ENCODE measurements at places on chromosomes 4 and X.

GRCh38 chr4:134756421-134756820 is 554.8 kb upstream of the PABPC4L start:
- DNase-seq = no peak

GRCh38 chrX:140091125-140091886 is 126.0 kb upstream of the CXorf66 start:
- peak; percentile 37 for DNase-seq

- no peak for DNase-seq
These were observed 52.5 kb downstream of the SORCS2 start for GRCh38 chr4:7244751-7245320.

GRCh38 chr4:53786632-53787031 is 195.3 kb upstream of the LNX1 start:
- DNase-seq = no peak

GRCh38 chrX:115968436-115969252 is 201.9 kb upstream of the AGTR2 start:
- DNase-seq = peak; percentile 77

DNA sequence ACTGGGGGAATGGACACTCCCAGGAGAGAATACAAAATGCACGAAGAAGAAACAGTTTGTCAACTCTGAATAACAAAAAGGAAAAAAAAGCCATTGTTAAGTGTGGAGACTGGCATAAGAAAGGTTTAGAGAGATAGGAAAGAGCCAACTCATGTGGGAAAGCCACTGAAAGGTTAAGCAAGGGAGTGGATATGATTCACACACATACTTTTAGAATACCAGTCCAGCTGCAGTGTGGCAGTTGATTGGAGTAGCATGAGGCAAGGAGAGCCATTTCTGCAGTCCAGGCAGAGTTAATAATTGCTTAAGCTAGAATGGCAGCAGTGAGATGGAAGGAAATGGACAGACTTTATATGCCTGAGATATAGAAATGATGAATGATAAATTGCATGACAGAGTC is 36.9 kb upstream of the ADAD1 start:
- DNase-seq = peak; percentile 7

- no peak for DNase-seq
These were observed 62.3 kb downstream of the RFC1 start for GRCh38 chr4:39303871-39304270.

- no peak for DNase-seq
These were observed 6.5 kb downstream of the ZFYVE28 start for GRCh38 chr4:2411786-2412510.

- no peak for DNase-seq
These were observed 69.9 kb downstream of the TEX13A start for GRCh38 chrX:105150557-105150956.

DNA sequence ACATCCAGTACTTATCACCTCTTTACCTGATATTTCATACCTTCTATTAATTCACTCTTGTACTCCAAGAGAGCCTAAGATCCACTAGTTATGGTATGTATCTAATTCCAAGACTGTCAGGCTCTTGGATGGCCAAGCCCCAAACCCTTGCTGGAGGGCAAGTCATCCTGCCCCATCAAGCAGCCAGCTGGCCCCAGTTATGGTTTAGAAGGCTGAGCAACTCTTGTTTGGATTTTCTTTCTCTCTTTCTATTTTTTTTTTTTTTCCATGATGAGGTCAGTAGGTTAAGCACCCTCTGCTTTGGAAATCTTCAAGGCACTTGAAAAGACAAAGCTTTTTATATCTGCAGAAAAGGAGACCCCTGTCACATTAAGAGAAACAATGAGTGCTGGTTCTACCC is 10.9 kb upstream of the FGF16 start:
- no peak for DNase-seq

GRCh38 chr4:159308566-159309340 is 205.9 kb downstream of the RAPGEF2 start:
- no peak for DNase-seq

- no peak for DNase-seq
These were observed 5.3 kb downstream of the EDA2R start for GRCh38 chrX:66633541-66633940.

GRCh38 chrX:46715997-46716396 is 42.9 kb downstream of the SLC9A7 start:
- DNase-seq = no peak

DNA sequence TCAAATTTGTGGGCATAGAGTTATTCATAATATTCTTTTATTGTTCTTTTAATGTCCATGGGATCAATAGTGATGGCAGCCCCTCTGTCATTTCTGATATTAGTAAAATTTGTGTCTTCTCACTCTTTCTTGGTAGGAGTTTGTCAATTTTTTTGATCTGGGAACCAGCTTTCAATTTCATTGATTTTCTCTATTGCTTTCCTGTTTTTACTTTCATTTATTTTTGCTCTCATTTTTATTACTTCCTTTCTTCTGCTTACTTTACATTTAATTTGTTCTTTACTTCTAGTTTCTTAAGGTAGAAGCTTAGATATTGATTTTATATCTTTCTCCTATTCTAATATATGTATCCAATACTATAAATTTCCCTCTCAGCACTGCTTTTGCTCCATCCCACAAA is 40.7 kb downstream of the AWAT2 start:
- no peak for DNase-seq

GRCh38 chrX:38699121-38699520 is 102.1 kb upstream of the MID1IP1 start:
- DNase-seq = no peak

- no peak for DNase-seq
These were observed 53.2 kb downstream of the HMGB2 start for GRCh38 chr4:173280998-173281397.

- no peak for DNase-seq
These were observed 16.5 kb upstream of the GRIA3 start for GRCh38 chrX:123167621-123168020.

GRCh38 chr4:38669208-38669607 is 5.2 kb downstream of the KLF3 start:
- DNase-seq = no peak

GRCh38 chr4:98566361-98567008 is 91.9 kb downstream of the TSPAN5 start:
- DNase-seq = peak; percentile 24

DNA sequence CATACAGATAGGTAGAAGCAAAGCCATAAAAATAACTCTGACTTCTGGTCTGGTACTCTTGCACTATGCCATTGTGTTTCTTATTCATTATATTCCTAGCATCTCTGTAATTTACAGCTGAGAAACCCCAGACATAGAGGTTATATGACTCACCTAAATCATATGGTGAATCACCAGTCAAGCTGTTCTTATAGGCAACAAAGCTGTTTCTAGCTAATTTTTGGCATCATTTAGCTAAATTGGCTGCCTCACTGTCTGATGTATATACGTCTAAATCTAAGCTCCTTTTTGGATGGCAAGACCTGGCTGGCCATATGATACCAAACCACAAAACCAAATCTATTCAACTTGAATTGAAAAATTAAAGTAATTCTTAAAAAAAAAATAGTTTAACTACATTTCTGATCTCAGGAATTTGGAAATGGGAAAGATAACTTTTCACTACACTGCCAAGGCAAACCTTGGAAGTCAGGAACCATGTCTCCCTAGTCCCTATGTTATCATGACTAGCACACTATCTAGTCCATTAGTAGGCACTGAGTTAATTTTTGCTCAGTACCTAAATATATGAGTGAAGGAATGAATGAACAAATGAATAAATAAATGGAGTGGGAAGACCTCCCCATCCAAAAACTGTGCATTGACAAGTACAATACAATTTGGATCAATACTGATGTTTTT is 41.3 kb upstream of the STAG2 start:
- no peak for DNase-seq

DNA sequence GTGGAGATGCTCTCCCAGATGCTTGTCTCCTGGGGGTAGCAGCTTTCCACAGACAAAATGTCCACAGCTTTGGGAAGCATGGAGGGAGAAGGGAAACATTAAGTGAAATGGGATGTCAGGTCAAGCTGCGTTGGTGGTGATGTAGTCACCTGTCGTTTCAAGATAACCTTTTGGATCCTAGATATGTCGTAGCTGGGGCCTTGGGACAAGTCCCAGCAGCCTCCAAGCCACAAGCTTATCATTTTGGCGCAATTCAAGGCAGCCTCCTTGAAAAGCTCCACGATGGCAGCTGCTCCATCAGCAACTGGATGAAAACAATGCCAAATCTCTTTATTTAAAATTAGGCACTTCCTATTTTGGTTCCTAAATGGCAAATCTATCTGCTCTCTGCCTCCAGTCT is 52.0 kb downstream of the RTL9 start:
- DNase-seq = no peak

DNA sequence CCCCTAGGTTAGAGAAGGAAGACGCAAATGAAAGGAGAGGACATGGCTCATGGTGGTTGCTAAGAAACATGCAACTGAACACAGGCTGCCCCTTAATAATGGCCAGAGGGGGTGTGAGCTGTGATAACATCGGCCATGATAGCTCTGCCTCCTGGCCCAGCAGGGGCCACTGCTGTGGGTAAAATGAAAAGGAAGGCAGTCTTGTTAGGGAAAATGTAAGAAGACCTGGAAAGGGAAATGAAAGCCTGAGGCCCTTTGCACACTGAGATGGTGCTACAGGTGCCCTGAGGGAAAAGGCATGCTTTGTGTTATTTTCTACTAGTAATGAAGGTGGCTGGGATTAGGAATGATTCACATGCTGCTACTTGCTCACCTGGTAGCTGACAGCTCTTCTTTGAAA is 123.6 kb upstream of the MID1 start:
- no peak for DNase-seq

- no peak for DNase-seq
These were observed 13.6 kb downstream of the SYAP1 start for GRCh38 chrX:16733013-16733412.

- no peak for DNase-seq
These were observed 76.4 kb downstream of the ACOX3 start for GRCh38 chr4:8364141-8364540.

DNA sequence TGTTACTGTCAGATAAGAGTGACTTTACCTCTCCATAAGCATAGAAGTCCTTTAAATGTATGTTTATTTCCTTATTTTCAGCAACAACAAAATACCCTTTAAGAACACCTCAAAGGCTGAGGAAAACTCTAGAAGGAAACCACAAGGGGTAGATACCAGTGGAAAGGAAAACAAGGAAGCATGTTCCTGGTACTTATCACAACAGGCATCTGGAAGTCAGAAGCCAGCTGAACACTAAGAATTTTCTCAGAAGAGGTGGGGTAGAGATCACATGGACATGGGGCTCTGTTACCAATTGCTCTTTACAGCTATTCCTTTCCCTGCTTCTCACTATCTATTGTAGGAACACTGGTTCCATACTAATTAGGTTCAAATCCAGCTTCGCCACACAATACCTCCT is 51.5 kb upstream of the BEND2 start:
- DNase-seq = no peak

GRCh38 chr4:126071346-126072333 is 756.9 kb downstream of the FAT4 start:
- DNase-seq = peak; percentile 38

DNA sequence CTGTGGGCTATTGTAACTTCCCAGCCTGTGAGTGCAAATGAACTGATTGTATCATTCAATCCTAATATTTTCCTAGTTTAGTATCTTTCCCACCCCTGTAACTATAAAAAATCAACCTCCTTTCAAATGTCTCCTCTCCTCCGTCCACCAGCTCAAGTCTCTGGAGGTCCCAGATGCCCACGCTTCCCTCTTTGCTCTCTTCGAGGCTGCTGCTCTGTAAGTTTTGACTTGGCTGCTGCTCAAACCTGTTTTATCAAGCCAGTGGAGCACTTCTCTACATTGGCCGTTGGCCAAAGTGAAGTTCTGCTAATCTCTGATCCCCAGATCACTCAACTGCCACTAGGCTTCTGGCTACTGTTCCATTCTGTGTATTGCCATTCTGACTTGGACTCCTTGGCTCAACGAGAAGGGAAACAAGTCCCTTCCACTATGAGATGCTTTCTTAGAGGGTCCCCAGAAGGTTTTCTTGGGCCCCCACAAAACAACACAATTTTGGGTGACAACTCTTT is 60.7 kb upstream of the RAPGEF2 start:
- DNase-seq = no peak

GRCh38 chr4:115360431-115360830 is 247.0 kb upstream of the NDST4 start:
- DNase-seq = no peak

DNA sequence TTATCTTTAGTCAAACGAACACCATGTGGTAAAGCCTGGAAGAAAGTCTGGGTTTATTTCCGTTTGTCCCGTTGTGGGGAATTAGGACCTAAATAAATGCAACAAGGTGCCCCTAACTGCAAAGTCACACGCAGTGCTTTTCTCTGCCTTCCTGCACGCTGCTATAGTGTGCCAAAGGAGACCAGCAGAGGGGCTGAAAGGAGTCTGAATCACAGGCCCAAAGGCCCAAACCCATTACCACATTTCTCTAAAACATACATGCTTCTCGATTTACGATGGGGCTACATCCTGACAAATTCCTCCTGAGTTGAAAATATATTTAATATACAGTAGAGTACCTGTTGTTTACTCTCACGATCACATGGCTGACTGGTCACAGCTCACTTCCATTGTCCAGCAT is 4.5 kb downstream of the VEGFC start:
- DNase-seq = no peak

GRCh38 chr4:3498901-3499510 is 33.2 kb downstream of the LRPAP1 start:
- no peak for DNase-seq

GRCh38 chr4:81565142-81565870 is 93.6 kb upstream of the RASGEF1B start:
- DNase-seq = peak; percentile 44

GRCh38 chrX:42491137-42491907 is 286.6 kb downstream of the PPP1R2C start:
- no peak for DNase-seq

GRCh38 chr4:143641361-143641760 is 59.1 kb downstream of the FREM3 start:
- DNase-seq = no peak

DNA sequence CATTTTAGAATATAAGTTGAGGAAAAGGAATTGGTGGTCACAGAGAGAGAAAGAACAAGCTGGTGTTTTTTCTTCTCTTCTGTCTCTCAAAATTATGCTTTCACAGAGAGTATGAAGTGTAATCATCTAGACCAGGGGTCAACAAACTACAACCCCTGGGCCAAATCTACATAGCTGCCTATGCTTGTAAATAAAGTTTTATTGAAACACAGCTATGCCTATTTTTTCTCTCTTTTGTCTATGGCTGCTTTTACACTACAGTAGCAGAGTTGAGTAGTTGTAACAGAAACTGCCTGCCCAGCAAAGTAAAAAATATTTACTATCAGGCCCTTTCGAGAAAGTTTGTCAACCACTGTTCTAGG is 6.7 kb upstream of the FAM9C start:
- DNase-seq = no peak

DNA sequence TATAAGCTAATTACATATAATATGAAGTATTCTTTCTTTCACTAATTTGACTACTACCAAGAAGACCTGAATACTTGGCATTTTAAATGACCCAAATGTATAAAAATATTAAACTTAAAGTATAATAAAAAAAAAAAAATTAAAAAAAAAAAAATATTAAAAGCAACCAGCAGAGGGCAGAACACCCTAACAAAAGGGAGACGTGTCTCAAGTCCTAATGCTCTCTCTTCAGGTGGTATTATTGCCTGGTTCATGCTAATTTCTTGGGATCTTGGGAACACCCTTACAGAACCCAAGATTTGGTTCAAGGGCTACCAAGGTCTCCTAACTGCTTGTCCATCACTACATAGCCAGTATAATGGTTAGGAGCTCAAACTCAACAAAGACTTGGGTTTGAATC is 754.8 kb downstream of the RAB28 start:
- DNase-seq = peak; percentile 22
